ENCODE measurements at places on chromosomes 3 and 15.

DNA sequence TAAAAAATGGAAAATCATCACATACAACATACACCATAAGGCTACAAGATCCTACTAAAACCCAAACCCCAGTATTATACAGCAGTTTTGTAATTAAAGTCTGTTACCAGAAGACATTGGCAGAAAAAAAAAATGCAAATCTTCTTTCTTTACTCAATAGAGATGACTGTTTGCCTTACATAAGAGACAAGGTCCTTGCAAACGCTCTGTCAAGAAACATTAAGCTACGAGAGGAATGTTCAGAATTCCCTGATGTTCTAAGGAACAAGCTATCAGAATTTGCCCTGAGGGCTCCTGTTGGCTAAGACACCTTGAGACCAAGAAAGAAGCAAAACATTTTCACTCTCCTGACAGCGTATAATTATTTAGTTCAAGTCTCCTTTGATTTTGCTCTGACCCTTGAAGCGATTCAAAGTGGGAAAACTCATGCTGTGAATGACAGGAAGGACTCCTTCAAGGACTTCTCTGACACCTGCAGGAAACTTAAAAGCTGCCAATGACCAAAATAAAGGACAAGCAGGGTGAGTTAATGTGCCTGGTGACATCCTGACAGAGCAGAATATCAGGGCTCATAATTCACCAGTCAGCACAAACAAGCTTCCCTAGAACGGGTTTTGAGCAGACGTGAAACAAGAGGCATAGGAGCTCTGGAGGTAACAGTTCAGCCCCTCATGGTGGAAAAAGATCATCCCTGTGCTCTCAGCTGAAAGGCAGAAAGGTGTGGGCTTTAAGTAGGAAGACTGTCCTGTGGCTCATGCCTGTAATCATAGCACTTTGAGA is 2.5 kb downstream of the SCAMP2 start:
- DNase-seq, result no peak

GRCh38 chr15:63338170-63338569 is 43.5 kb downstream of the CA12 start:
- no peak for DNase-seq

DNA sequence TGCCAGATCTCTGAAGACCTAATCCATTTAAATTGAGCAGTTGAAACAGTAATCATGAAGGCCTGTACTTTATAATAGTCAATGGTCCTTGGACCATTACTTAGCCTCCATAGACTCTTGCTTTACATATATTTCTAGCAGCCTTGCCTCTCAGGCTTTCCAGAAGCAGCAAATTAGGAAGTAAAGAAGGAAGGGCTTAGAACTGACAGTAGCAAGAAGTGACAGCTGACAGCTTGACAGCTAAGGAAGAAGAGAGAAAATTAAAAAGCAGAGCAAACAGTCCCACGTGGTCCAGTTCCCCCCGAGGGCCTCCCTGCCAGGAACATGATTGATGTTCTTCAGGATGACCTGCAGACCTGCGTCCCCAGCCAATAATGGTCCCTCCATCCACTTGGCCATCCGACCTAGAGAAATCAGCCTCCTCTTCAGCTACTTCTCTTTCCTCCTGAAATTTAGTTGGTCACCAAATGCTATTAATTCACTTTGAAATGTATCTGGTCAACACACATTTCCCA is 15.0 kb upstream of the PSMD6 start:
- no peak for DNase-seq

GRCh38 chr3:177679568-177680471 is 482.5 kb upstream of the TBL1XR1 start:
- DNase-seq, result no peak

- no peak for DNase-seq
Measured at GRCh38 chr3:124935264-124935663, 713 bp upstream of the MUC13 start.

DNA sequence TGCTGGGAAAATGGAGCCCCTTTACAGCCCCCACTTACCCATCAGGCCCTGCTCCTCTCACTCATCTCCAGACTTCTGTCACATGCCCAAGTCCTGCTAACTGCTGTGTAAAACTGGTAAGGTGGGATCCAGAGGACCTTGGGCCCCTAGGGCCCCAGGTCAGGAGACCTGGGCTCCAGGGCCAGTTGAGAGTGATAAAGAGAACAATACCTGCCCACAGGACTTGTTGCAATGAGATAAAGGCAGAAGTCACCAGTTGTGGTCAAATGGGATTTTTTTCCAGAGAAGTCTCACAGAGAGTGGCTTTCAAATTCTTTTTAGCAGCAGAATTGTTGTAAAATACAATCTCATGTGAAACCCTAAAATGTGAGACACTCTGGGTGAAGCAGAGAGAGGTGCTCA is 753 bp downstream of the FURIN start:
- DNase-seq, result no peak

GRCh38 chr3:152039887-152040286 is 166.4 kb downstream of the SUCNR1 start:
- DNase-seq, result no peak

DNA sequence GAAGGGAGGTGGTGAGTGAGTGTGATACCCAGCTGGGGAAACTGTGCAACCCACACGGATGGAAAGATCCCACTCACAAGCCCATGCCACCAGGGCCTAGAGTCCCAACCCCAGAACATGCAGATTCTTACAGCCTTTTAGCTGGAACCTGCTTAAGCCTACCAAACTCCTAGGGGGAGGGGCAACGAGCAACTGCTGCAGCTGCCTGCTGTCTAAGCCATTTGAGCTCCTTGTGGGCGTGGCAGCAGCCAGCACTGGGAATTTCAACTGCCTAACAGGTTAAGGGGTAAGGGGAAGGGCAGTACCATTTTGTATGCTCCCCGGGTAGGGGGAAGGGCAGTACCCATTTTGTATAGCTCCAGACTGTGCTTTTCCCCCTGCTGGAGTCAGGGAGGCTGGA is 673.2 kb upstream of the BCHE start:
- DNase-seq, result no peak

DNA sequence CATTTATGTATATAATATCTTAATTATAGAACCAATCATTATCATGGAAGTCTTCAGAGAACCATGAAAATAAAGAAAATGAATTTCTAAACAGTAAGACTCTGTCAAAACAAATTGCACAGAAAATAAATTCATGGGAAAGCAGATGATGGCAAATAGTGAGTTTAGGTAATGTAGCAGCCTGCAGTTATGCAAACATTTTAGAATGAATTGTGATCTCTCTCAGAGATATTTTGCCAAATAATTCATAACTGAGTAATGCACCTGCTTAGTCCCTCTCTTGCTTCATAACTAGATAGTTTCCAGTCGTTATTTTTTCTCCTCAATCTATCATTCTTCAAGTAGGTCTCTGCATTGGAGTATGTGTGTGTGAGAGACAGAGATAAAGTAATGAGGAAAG is 492.7 kb upstream of the THBS1 start:
- no peak for DNase-seq

GRCh38 chr3:78091478-78092119 is 1051.7 kb downstream of the ROBO2 start:
- DNase-seq, result no peak

- DNase-seq, result no peak
Measured at GRCh38 chr3:9067352-9067975, 104.2 kb upstream of the RAD18 start.

GRCh38 chr3:15315003-15315402 is 17.4 kb downstream of the SH3BP5 start:
- DNase-seq, result no peak

DNA sequence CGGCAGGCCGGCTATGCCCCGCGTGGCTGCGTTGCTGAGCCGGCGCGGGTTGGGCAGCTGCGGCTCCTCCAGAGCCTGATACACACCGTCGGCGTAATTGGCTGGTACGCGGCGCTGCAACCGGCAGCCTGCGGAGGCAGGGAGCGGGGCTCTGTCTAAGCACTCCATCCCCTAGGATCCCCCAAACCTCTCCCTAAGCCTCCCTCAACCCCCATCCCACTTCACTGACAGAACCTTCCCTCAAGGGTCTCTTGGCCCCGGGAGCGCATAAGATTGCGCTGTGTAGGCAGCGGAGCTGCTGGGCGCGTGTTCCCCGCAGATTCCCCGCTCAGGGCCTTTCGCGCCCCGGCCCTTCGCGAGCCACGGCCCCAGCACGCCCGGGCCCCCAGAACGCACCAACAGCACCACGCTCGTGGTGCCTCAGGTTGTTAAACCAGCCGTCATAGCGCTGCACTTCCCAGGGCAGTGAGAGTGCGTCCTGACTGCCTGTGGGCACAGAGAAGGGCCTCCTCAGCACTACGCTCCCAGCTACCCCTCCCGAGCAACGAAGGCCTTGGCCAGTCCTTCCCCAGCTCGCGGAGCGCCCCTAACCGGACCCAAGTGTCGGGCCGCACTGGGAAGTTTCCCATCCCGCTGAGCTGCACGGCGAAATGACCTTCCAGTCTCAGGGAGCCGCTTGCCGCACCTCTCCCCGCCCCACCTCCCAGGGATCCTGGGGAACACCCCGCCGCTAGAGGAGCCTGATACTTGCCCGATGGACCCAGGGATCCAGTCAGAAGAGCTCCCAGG is 1.2 kb downstream of the DUOX2 start:
- DNase-seq, result no peak

DNA sequence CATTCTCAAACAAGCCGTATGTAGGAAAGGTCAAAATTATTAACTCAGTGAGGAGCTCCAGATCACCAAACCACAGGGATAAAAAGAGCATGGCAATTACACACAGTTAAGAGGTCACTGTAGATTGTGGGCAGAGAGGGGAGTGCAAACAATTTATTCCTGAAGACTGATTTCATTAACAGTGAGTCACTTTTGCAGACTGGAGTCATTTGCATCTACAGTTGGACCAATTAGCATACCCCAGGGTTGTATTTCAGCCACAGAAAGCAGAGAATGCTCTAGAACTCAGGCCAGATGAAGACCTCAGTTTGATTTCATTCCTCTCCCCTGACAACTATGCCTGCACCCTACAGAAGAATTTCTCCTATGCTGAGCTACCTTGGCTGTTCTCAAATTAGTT is 40.1 kb downstream of the SETMAR start:
- no peak for DNase-seq

DNA sequence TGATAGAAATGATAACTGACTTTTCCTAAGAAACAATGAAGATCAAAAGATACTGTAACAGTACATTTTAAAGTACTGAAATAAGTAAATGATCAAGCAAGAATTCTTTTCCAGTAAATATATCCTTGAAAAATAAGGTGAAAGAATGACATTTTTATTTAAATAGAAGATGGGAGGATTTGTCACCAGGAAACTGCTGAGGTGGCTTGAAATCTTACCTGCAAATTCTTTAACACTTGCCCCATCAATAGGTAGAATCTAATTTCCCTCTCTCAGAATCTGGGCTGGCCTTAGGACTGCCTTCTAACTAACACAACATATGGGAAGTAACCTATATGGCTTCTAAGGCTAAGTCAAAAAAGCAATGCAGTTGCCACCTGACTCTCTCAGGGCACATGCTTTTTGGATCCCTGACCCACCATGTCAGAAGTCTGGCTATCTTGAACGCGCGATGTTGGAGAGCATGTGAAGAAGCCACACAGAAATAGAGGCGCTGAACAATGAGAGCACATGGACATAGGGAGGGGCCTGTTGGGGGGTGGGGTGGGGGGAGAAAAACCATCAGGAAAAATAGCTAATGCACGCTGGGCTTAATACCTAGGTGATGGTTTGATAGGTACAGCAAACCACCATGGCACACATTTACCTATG is 11.5 kb downstream of the ACSBG1 start:
- DNase-seq, result no peak

GRCh38 chr3:185843126-185843525 is 18.3 kb upstream of the IGF2BP2 start:
- DNase-seq, result no peak

Measured in SJSA1 (cell line).